ENCODE measurements at places on chromosomes 2 and 18. TPM values are rescaled to one million over a fixed set of nuclear protein-coding genes. Genes with fewer than 3 reads are reported as not detected.

Gene FBXO48
- total RNA-seq, result 0.23 TPM

Gene CD207
- not detected for total RNA-seq

Gene RGPD3
- total RNA-seq, result under 0.01 TPM

Gene ALPI
- total RNA-seq, result not detected

Gene ITPRID2
- 68.1 TPM for total RNA-seq

Gene GALR1
- under 0.01 TPM for total RNA-seq

Gene HOXD10
- not detected for total RNA-seq

Gene CDH7
- total RNA-seq, result not detected

Gene RAX
- total RNA-seq, result not detected

Gene SLC5A7
- not detected for total RNA-seq

Gene DYSF
- 2.5 TPM for total RNA-seq
